Tongue (tissue), 3 donors: ENCODE measurements at places on chromosomes 6 and 20. TPM values are rescaled to one million over a fixed set of nuclear protein-coding genes. Genes with fewer than 3 reads are reported as not detected.

DNA sequence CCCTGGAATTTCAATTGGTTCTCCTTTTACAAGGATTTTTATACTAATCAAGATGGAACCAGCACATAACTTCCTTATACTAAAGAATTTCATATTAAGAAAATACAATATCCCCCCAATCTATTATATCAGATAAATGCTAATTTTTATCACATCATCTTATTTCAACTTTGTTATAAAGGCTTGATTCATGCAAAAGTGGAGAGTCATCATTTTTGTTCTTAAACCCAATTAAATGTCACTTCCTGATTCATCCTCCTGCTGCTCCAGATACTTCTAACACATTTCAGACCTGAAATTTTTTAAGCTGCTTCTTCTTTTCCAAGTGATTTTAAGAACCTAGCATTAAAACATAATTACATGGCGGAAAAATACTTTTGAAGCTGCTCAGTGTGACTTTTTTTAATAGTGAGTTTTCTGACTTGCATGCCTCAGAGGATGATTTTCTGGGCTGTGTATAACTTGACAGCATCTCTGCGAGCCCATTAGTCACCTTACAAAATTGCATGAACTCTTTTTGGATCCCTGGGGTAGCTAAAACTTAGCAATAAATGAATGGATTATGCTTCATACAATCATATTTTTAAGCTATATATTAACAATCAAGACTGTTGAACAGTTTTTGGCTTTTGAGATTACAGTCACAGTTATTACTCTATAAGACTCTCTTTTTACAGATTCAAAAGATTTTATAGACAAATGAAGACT, 134.1 kb downstream of the ELOVL4 start:
- peak; percentile 16 for DNase-seq

Gene NUP153
- 38.3 TPM for total RNA-seq

Gene RIMS4
- total RNA-seq: 3.7 TPM

Gene MUC21
- total RNA-seq: 6.9 TPM

DNA sequence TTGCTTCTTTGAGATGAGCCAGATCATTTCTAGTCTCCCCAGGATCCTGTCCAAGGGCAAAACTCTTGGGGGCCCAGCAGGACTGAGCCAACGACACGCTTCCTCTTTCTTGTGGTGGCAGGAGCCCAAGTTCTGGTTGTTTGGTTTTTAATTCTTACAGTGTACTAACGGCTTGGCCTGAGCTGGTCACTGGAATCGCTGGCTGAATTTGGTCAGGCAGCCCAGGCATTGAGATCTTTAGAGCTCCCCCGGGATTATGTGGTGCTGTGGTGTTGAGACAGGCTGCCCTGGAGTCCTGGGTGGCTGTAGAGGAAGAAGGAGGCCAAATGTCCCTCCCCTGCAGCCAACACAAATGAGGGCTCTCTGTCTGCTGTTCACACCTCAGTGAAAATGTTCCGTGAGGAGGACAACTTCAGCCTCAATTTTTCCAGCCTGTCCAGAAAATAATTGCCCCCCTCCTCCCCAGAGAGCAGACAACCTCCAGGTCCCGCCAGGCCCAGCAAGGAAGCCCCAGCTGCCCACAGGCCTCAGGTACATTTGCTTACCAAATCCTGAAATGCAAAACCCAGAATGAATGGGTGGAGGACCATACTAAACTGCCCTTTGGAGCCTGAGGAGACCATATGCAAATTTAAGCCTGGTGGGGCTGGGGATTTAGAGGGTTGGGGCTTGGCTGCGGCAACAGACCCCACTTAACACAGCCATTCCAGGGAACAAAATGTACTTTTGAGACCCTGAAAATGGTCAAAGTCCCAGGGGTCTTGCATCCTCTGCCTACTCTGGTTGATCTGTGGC, 23.6 kb downstream of the BNIP5 start:
- no peak for DNase-seq

- no peak for DNase-seq
Observed at GRCh38 chr6:7701212-7701834, 24.6 kb upstream of the BMP6 start.

DNA sequence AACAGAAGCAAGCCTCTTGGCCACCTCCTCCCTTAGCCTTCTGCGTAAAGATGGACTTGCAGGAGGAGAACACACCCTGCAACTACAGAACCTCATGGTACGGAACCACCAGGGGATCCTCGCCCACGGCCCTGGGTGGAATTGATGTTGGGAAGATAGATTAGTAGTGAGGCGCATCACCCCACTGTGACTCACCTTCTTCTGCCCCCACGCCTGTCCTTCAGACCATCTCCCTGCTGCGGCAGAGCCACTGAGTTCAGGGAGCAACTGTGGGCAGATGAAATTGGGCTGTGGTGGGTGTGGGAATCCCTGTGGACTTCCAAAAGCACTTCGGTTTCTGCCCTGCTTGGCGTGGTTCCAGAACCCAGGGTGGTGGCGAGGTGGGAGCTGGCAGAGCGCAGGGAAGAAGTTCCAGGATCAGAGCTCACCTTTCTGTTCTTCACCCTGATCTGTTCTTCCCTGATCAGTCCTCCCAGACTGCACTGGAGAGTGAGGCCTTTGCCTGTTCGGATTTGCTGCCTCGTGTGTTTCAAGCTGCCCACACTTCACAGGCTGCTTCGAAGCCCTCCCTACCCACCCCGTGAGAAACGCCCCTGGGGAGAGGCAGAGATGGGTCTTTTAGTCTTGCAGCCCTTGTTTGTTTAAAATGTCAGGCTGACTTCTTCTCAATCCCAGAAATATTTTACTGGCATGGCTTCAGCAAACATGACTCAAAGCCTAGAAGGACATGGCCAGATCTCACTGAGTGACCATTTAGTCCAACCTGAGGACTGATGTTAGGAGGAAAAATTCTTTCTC, 92.8 kb upstream of the MLN start:
- no peak for DNase-seq
